Stimulated activated CD4-positive, alpha-beta T cell treated with anti-CD3 and anti-CD28 coated beads, Interleukin-1b, Interleukin-23, amount 100 ng/mL, for 1 hour (primary cell): ENCODE measurements at places on chromosomes 5 and 9.

GRCh38 chr5:103290846-103291245 lies 32.3 kb downstream of the MACIR start:
- no peak for DNase-seq

DNA sequence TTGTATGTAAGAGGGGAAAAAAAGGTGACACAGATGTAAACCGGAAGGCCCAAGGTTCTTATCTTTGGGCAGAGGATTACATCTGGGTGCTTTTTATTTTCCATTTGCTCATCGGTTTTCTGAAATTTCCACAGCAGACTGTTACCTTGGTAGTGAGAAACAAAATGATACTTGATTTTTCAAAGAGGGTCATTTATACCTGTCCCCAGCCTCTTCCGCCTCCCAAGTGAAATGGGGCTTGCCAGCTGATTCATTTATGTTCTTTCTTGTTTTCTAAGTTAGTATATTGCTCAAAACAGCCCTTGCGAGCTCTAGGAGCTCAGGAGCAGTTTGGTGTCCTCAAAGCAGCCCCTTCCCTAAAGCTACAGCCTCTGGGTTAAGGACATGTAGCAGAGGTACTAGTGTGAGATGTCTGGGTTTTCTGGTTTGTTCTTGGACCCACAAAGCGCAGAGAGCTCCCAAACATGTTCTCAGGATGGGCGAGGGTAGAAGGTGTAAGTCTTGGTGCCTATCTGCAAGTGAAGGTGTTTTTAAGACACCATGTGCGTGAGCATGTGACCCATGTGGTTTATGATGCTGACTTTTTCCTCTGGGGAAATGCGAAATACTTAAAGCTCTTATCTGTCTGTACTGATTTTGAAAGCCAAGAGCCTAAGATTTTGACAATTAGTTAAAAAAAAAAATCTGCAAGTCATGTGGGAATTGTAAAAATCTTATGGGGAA lies 38.3 kb downstream of the DAPK1 start:
- no peak for DNase-seq

DNA sequence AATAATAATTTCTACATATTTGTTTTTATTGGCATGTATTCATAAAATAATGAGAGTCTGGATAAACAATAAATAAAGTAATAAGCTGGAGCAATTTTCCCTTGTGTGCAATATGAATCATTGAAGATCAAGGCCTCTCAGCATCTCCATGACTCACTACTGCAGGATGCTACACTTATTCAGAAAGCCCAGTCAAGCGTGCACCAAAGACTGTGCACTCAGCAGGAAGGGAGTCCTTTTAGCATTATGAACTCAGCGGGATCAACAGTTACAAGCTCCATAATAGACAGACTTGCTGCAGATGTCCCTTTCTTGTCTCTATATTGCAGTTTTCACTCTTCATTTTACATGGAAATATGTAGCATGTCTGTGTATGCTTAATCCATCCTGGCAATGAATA lies 485.3 kb downstream of the CDH9 start:
- DNase-seq, result no peak

GRCh38 chr5:142870532-142871362 lies 100.6 kb downstream of the ARHGAP26 start:
- DNase-seq, result no peak

GRCh38 chr5:14229734-14230133 lies 86.6 kb downstream of the TRIO start:
- no peak for DNase-seq

DNA sequence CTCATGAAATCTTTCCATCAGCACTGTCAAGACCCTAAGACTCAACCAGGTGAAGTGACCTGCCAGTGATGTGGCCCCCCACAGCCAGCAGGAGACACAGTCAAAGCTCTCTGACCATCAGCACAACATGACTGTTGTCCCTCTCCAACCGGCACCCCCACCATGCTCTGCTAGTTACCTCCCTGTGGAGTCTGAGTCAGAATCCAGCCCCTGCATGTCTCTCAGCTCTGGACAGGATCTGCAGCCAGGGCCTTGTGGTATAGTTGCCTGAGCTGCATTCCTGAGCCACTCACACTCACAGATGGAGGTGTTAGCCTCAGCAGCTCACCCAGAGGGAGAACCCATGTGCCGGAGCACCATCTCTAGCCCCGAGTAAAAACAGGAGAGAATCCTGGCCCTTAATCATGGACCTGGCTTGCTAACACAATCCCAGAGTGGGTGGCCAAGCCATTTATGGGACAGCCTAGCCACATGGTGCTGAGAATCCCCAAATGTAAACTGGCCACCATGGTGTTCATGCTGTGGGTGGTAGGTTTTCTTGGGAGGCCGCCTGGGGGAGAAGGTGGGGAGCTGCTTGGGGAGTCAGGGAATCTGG lies 237.8 kb downstream of the PAPPA start:
- DNase-seq, result no peak

- DNase-seq, result no peak
Measured at GRCh38 chr5:133250527-133250926, 198.7 kb downstream of the HSPA4 start.

GRCh38 chr9:112086627-112087026 lies 88.5 kb downstream of the SUSD1 start:
- no peak for DNase-seq

DNA sequence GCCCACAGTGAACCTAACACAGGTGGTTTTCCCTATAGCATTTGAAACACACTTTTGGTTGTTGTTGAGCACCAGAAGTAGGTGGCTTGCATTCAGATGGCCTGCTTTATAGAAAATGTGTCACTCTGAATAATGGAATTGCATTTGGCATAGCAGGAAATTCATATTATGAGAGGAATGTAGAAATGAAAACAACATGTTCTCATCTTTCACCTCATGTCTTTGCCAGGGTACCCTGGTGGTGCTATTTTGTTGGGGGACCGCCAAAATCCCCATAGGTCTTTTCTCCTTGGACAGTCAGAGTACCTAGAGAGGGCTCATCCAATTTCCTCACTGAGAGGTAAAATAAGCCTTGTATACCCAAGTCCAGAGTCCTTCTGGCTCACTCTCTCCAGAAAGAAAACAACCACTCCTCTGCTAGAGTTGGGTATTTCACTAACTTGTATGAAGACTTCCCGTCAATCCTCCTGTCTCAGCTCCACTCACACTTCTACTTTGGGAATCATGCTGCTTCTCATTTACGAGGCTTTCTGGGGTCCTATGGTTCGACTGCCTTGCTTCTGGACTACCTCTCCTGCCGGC lies 67.4 kb downstream of the MRPS27 start:
- no peak for DNase-seq
